ENCODE measurements at places on chromosomes 13 and 19.

DNA sequence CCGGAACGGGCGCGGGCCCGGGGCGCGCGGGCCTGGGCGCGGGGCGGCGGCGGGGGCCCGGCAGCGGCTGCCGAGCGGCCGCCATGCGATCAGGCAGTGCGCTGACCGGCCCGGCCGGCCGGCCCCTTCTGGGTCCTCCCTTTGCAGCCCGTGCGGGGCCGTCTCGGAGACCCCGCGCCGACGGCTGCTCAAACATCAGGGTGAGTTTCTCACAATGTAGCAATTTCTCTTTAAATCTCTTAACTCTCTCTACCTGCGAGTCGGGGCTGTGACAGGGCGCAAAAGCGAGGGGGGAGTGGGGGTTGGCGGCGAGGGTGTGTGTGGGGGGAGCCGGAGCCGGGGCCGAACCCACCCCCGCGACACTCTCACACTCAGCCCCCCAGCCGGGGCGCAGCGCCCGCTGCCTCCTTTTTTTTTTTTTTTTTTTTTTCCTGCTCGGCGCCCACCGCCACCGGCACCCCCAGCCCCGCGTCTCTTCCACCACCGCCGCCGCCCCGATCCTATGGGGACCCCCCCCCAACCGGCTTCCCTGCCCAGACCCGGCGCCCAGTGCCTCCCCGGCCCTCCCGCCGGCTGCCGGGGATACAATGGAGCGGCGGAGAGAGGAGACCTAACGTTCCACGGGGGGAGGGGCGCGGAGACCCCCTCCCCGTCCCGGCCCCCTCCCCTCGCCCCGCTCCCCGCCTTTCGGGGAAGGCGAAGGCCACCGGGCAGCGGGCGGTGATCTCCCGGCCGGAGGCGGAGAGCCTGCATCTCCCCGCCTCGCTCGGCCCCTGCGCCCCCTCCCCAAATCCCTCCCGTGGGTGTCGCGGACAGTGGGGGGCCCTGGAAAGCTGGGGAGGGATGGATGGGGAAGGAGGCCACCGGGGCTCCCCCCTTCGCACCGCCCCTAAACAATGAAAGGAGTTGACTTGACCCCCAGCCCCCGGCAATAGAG lies at the start of gene BICRA:
Gene BICRA, plus strand, starts transcription at position 166 of the 937 bp plus-strand sequence. CDS start 64,441 bp downstream, outside the sequence.
- peak within 1 kb of the TSS; percentile 97 for H3K27ac ChIP-seq
- peak within 1 kb of the TSS; percentile 71 for H3K4me3 ChIP-seq
- no peak for DNase-seq
- H3K27me3 ChIP-seq = no peaks in the 10 kb centered on the region
- no peaks in the 10 kb centered on the region for H3K36me3 ChIP-seq

DNA sequence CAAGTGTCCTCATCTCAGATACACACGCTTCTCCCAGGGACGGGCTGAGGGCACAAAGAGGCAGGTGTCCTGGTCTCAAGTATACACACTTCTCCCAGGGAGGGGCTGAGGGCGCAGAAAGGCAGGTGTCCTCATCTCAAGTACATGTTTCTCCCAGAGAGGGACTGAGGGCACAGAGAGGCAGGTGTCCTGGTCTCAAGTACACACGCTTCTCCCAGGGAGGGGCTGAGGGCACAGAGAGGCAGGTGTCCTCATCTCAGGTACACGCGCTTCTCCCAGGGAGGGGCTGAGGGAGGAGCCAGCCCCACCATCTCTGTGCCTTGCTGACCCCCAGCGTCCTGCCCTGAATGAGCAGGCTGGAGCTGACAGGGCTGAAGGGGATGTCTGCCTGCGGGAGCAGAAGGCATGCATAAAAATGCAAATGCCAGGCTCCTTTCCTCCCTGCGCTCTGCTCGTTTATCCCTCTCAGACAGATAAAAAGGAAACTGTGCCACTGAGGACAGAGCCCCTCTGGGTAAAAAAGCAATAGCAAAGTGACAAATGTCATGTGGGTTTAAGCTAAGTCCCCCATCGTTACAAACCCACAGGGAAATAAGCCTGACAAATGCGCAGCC lies 96.1 kb upstream of the UQCRFS1 start:
- H3K27me3 ChIP-seq = no peaks in the 10 kb centered on the region
- DNase-seq = no peak
- no peak overlapping the region for H3K27ac ChIP-seq
- H3K36me3 ChIP-seq = no peaks in the 10 kb centered on the region
- H3K4me3 ChIP-seq = no peak overlapping the region

GRCh38 chr19:7699417-7700401 lies 2.2 kb downstream of the FCER2 start:
- H3K27ac ChIP-seq = no peak overlapping the region
- H3K4me1 ChIP-seq = no peaks in the 10 kb centered on the region
- DNase-seq = no peak
- H3K4me3 ChIP-seq = no peak overlapping the region
- H3K36me3 ChIP-seq = no peaks in the 10 kb centered on the region
- no peaks in the 10 kb centered on the region for H3K27me3 ChIP-seq

DNA sequence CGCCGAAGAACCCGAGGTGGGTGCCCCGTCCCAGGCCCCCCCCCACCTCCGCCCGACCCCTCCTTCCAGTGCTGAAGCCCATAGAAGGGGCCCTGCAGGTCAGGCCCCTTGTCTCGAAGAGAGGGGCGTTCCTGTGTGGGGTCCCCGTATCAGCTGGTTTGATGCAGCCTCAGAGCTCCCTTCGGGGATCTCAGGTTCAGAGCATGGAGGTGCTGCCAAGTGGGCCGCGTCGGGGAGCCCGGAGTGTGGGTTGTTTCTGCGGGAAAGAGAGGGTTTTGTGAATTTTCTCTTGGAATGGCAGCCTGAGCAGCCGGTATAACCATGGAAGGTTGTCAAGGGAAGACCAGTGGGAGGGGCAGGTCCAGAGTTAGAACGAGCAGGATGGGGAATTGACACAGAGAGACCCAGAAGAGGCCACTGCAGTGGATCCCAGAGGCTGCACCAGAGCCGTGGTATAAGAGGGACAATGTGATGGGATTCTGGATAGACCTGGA lies 384 bp downstream of the TRAPPC2B start:
- H3K27me3 ChIP-seq = no peaks in the 10 kb centered on the region
- H3K36me3 ChIP-seq = no peaks in the 10 kb centered on the region
- H3K4me1 ChIP-seq = peaks cover 18% of the 10 kb centered on the region
- no peak for DNase-seq
- peak overlapping the region; percentile 70 for H3K4me3 ChIP-seq
- peak overlapping the region; percentile 94 for H3K27ac ChIP-seq

DNA sequence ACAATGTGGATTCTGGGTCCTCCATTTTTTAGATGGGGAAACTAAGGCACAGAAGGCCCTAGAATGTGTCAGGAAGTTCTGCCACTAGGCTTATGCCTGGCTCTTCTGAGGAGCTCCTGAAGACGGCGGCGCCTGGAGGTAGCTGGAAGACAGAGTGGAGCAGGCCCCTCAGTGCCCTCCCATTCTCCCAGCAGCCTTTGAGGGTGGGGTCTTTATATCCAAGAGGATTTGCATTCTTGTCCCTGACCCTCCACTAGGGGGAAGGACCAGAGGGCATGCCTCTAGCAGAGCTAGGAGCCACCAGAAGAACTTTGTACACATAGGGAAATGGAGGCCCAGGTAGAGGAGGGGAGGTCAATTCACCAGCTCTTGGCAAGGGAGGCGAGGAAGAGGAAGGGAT lies 9.4 kb downstream of the CELF5 start:
- no peak overlapping the region for H3K27ac ChIP-seq
- H3K36me3 ChIP-seq = no peaks in the 10 kb centered on the region
- no peaks in the 10 kb centered on the region for H3K4me1 ChIP-seq
- H3K27me3 ChIP-seq = no peaks in the 10 kb centered on the region
- no peak overlapping the region for H3K4me3 ChIP-seq

DNA sequence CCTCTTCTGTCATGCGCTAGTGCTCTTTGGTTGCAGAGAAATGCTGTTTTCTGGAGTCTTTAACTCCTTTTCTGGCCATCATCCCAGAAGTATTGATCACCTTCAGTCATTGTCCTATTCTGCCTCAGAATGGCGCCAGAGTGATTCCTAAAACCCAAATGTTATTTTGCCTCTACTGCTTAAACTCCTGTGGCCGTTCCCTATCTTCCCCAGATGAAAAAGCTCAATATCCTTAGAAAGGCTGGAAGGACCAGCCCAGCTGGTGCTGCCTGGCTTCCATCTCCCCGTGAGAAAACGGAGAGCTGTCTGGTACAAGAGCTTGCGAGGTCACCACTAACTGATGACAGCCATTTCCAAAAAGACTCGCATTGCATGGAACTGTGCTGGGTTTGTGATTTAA lies 179.1 kb downstream of the RBM26 start:
- H3K4me1 ChIP-seq = no peaks in the 10 kb centered on the region
- H3K4me3 ChIP-seq = no peak overlapping the region
- H3K27ac ChIP-seq = no peak overlapping the region
- no peaks in the 10 kb centered on the region for H3K27me3 ChIP-seq

- no peaks in the 10 kb centered on the region for H3K36me3 ChIP-seq
- peak; percentile 65 for DNase-seq
- H3K4me1 ChIP-seq = peaks cover 21% of the 10 kb centered on the region
- H3K4me3 ChIP-seq = no peak overlapping the region
- no peaks in the 10 kb centered on the region for H3K27me3 ChIP-seq
Observed at GRCh38 chr19:2421581-2422306, 5.6 kb downstream of the TIMM13 start.

DNA sequence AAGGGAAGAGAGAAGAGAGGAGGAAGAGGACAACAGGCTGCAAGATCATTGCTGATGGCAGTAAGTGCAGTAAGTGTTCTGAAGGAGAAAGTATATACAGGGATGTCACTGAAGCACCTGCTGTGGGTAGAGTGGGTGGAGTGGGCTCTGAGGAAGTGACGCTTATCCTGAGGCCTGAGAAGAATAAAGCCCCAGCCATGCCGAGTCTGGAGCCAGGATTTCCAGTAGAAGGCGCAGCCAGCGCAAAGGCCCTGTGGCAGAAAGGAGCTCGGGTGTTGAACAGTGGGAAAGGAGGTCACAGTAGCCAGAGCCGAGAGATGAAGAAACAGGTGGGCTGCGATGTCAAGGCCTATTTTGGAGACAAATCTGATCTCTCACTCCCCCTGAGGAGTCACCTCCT lies 31.8 kb upstream of the ADGRE5 start:
- H3K27ac ChIP-seq = no peak overlapping the region
- H3K4me1 ChIP-seq = no peaks in the 10 kb centered on the region
- H3K27me3 ChIP-seq = no peaks in the 10 kb centered on the region
- H3K4me3 ChIP-seq = no peak overlapping the region
- DNase-seq = no peak

- no peaks in the 10 kb centered on the region for H3K4me1 ChIP-seq
- no peaks in the 10 kb centered on the region for H3K36me3 ChIP-seq
- no peak overlapping the region for H3K4me3 ChIP-seq
- no peak for DNase-seq
Observed at GRCh38 chr13:99630269-99630898, 129.1 kb downstream of the TM9SF2 start.

- no peak overlapping the region for H3K4me3 ChIP-seq
- no peaks in the 10 kb centered on the region for H3K27me3 ChIP-seq
- peaks cover 9% of the 10 kb centered on the region for H3K36me3 ChIP-seq
- H3K27ac ChIP-seq = no peak overlapping the region
- DNase-seq = no peak
Observed at GRCh38 chr19:36719687-36720556, 32.5 kb downstream of the ZNF567 start.

GRCh38 chr13:48515732-48516131 lies 17.1 kb downstream of the RCBTB2 start:
- no peak overlapping the region for H3K4me3 ChIP-seq
- peaks cover 14% of the 10 kb centered on the region for H3K4me1 ChIP-seq
- H3K27me3 ChIP-seq = no peaks in the 10 kb centered on the region

- no peak overlapping the region for H3K27ac ChIP-seq
- no peaks in the 10 kb centered on the region for H3K27me3 ChIP-seq
- H3K4me1 ChIP-seq = no peaks in the 10 kb centered on the region
- no peak for DNase-seq
Observed at GRCh38 chr13:75309981-75310580, 171.9 kb downstream of the TBC1D4 start.

GRCh38 chr19:35216833-35217648 lies 11.5 kb downstream of the FAM187B start:
- H3K27ac ChIP-seq = no peak overlapping the region
- no peak overlapping the region for H3K4me3 ChIP-seq
- no peaks in the 10 kb centered on the region for H3K36me3 ChIP-seq
- H3K27me3 ChIP-seq = no peaks in the 10 kb centered on the region
- no peak for DNase-seq

DNA sequence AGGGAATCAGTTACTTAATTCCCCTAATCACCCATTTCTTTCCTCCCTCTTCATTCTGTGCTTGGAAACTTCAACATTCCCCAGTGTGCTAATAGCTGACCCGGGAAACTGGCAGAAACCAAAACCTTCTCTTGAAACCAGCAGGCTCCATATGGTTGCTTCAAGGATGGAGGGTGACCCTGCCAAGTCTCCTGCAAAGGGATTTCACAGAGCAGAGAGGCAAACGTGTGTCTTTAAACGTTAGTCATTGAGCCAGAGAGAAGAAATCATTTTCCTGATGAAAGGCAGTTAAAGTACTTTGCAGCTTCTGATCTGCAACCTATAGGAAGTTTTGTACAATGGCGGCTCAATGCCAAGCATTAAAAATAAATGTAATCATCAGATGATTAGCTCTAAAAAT lies 220.9 kb downstream of the POU4F1 start:
- no peak overlapping the region for H3K4me3 ChIP-seq
- no peaks in the 10 kb centered on the region for H3K27me3 ChIP-seq
- no peak overlapping the region for H3K27ac ChIP-seq

DNA sequence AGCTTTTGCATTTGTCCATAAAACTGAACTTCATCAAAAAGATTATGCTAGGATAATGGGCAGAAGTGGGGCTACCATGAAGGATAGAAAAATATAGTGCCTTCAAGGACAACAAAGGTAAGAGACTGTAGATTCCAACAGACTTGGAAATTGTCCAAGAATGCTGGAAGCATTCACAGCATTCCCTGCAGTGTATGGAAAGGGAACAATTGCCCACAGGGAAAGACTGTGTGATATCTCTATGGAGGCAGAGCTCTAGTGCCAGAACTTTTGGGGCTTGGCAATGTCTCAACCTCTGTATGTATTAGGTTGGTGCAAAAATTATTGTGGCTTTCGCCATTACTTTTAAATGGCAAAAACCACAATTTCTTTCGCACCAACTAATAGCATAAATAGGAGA lies 1598.8 kb upstream of the MIR17HG start:
- no peaks in the 10 kb centered on the region for H3K4me1 ChIP-seq
- no peak overlapping the region for H3K4me3 ChIP-seq
- no peak for DNase-seq
- H3K36me3 ChIP-seq = no peaks in the 10 kb centered on the region
- no peak overlapping the region for H3K27ac ChIP-seq
